ENCODE measurements at places on chromosomes 7 and 10. TPM values are rescaled to one million over a fixed set of nuclear protein-coding genes. Genes with fewer than 3 reads are reported as not detected.
A peak's percentile ranks its signal among the peaks of the same experiment; 100 is the strongest.

CNNM1 gene
- total RNA-seq: 0.24 TPM

CALML3 gene
- total RNA-seq: 144 TPM

DNA sequence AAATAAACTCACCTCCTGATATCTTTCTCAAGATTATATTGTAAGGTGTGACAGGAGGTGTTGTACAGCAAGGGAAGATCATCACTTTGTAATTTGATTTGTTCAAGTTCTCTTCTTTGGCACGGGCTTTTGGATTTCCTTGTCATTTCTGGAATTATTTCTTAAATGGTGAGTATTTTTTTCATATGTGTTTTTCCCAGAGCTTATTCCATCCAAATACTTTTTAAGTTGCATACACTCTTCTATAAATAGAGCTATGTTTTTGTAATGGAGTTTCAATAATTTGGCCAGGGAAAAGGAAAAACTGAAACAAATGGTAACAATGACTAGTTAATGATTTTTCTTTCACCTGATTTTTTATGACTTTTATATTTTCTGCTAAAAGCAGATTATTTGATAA lies 92.5 kb downstream of the CFAP58 start:
- H3K4me3 ChIP-seq: no peak overlapping the region
- H3K27me3 ChIP-seq: peaks cover 2% of the 10 kb centered on the region
- H3K27ac ChIP-seq: no peak overlapping the region
- no peaks in the 10 kb centered on the region for H3K36me3 ChIP-seq
- no peaks in the 10 kb centered on the region for H3K4me1 ChIP-seq

DNA sequence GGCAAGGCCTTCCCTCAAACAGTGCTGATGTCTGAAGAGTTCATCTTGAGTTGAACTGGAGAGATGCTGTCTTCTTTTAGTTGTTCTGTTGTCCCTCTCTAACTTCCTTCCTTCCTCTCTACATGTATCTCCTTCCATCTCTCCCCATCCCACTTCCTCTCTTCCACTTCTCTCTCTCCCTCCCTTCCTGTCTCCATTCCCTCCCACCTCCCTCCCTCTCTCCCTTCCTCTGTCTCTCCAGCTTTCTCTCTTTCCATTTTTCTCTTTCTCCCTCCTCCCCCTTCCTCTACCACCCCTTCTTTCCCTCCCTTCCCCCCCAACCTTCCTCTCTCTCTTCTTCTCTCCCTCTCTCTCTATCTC lies 40.7 kb upstream of the TNS3 start:
- no peak for DNase-seq
- H3K4me1 ChIP-seq: no peaks in the 10 kb centered on the region
- no peak overlapping the region for H3K4me3 ChIP-seq
- H3K36me3 ChIP-seq: no peaks in the 10 kb centered on the region

DNA sequence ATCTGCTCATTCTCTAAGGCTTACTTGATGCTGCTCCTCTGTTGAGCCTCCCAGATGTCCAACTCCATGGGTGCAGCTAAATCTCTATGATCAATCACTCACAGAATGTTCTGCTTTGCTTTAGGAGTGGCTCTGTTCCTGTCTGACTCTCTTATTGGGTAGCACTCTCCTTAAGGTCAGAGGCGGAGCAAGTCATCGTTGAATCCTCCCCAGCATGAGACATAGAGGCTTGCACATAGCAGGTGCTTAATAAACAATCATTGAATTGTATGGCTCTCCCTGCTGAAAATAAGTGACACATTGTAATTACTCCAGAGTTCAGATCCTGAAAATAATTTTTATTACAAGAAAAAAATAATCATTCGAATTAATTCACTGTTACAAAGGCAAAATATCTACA lies 69.7 kb downstream of the NPS start:
- no peak overlapping the region for H3K4me3 ChIP-seq
- no peak for DNase-seq
- no peaks in the 10 kb centered on the region for H3K36me3 ChIP-seq

- H3K4me3 ChIP-seq: no peak overlapping the region
- H3K27me3 ChIP-seq: no peaks in the 10 kb centered on the region
- no peak for DNase-seq
- H3K36me3 ChIP-seq: no peaks in the 10 kb centered on the region
- no peak overlapping the region for H3K27ac ChIP-seq
- no peaks in the 10 kb centered on the region for H3K4me1 ChIP-seq
Observed at GRCh38 chr7:141586878-141587277, 35.7 kb downstream of the AGK start.

GRCh38 chr10:100878291-100878910 lies 34.4 kb upstream of the SLF2 start:
- H3K27ac ChIP-seq: peak overlapping the region; percentile 64
- H3K27me3 ChIP-seq: peaks cover 4% of the 10 kb centered on the region
- no peaks in the 10 kb centered on the region for H3K36me3 ChIP-seq
- H3K4me3 ChIP-seq: no peak overlapping the region

DNA sequence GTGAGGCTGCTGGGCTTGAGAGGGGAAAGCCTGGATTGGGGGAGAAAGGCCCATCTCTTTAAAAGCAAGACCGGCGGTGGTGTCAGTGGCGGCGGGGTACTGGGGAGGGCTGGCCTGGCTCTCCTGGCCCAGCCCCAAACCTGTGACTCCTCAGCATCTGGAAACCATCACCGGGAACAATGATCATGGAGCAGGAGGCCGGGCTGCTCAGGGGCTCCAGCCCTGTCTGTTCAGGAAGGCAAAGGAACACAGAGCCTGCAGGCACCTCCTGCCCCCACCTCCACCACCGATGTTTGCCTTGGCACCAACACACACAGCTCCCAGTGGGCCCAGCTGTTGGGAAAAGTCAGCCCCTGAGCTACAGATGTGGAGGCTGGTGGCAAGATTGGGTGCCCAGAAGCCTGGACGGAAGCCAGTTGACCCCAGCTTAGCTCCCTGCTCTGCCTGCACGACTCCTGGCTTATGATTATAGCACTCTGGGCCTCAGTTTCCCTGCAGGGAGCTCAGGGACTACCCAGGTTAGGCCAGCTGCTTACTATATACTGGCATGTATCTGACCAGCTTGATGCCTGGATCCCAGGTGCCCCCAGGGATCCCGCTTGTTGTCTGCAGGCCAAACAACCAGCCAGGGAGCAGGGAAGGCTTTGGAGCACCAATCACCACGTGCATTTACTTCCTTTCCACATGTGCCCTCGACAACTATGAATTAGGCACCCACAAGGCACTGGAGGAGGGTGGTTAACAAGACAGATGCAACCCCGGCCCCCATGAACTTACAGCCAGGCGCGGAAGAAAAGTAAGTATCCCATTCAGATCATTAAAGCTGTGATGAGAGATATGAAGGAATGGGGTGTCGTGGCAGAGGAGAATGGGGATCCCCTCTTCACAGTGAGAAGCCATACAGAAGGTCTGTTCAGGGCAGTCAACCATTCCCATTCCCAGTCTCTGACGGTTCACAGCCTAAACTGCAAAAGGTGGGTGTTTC lies 37.3 kb downstream of the ZCCHC24 start:
- no peak overlapping the region for H3K4me3 ChIP-seq
- no peak for DNase-seq
- H3K27me3 ChIP-seq: no peaks in the 10 kb centered on the region
- H3K36me3 ChIP-seq: no peaks in the 10 kb centered on the region
- H3K27ac ChIP-seq: no peak overlapping the region

GRCh38 chr7:130903358-130903974 lies 169.5 kb upstream of the KLF14 start:
- no peak overlapping the region for H3K27ac ChIP-seq
- no peaks in the 10 kb centered on the region for H3K4me1 ChIP-seq
- DNase-seq: no peak

- no peaks in the 10 kb centered on the region for H3K27me3 ChIP-seq
- peaks cover 2% of the 10 kb centered on the region for H3K4me1 ChIP-seq
- DNase-seq: no peak
- H3K4me3 ChIP-seq: peak overlapping the region; percentile 56
Observed at GRCh38 chr7:73841689-73842066, 638 bp downstream of the METTL27 start.

DNA sequence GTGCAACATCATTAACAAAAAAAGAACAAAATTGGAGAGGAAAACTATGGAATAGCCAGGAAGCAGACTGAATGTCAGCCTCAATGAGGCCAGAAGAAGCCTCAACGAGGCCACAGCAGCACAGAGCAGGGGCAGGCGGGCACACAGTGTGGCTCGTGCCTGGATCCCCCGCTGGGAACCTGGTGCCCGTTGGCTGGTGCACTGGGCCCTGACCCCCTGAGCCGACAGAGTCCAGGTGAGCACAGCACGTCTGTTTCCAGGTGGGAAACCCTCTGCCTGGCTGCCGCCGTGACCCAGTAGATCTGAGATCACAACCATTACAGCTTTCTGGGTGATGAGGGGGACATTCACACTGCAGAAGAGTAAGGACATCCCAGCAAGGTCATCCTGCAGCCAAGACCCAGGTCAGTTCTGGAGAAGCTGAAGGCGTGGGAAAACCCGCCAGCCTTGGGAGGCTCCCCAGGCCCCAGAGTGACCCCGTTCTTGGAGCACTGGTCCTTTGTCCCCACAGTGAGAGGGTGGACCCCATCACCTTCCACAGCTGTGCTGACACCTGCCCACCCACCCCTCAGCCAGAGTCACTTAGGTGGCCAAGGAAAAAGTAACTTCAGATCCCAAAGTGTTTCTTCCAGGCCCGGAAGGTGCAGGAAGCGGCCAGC lies 222.1 kb downstream of the ADARB2 start:
- H3K27me3 ChIP-seq: no peaks in the 10 kb centered on the region
- no peak overlapping the region for H3K4me3 ChIP-seq
- no peak for DNase-seq
- no peak overlapping the region for H3K27ac ChIP-seq
- no peaks in the 10 kb centered on the region for H3K4me1 ChIP-seq
- H3K36me3 ChIP-seq: no peaks in the 10 kb centered on the region

DNA sequence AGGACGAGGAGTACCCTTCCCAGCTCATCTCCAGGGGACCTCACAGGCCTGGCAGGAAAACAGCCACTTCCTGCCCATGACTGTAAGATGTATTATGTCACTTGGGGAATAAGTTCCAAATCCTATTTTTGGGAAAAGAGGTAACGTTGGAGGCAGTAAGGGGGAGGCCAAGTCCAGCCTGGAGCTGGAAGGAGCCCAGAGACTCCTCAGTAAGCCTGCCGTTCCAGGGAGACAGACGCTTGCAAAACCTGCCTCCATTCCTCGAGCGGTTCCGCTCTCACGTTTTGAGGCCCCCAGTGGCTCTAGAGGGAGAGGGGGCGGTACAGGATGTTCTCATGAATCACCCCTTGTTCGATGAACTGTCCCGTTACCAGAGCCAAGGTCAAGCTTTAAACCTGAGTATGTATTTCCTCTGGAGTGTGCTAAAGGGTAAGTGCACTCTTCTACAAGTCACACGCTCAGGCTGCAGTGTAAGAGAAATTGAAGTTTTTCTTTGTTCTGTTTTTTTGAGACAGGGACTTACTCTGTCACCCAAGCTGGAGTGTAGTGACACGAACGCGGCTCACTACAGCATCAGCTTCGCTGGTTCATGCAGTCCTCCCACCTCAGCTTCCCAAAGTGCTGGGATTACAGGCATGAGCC lies 45.5 kb upstream of the CYTH3 start:
- H3K4me3 ChIP-seq: no peak overlapping the region
- H3K4me1 ChIP-seq: no peaks in the 10 kb centered on the region
- no peak overlapping the region for H3K27ac ChIP-seq
- no peaks in the 10 kb centered on the region for H3K36me3 ChIP-seq
- H3K27me3 ChIP-seq: no peaks in the 10 kb centered on the region
- DNase-seq: no peak

DNA sequence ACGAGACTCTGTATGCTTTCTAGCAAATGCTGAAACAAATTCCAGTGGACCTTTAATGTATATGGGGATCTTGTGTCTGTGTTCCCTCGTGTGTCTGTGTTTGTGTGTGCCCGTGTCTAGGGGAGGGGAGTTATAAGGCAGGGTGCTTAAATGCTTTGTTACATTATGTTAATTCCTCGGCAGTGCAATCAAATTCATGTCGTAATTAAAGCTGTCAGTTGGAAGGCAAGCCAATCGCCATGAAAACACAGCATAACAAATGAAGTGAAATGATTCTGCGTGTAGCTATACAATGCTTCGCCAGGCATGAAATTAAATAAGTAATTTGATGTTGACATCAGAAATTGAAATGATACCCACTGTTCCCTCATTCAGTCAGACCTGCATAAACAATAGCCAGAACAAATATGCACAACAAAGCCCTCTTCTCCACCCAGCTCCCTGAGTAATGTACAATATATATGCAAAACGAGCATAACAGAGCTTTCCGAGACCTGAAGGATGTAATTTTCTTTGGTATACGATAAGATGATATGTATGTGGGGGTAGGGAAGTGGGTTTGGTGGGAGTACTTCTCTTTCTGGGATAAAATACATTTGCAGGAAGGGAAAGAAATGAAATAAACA lies 534.1 kb downstream of the AUTS2 start:
- no peak overlapping the region for H3K4me3 ChIP-seq
- no peaks in the 10 kb centered on the region for H3K4me1 ChIP-seq
- H3K27ac ChIP-seq: no peak overlapping the region

DNA sequence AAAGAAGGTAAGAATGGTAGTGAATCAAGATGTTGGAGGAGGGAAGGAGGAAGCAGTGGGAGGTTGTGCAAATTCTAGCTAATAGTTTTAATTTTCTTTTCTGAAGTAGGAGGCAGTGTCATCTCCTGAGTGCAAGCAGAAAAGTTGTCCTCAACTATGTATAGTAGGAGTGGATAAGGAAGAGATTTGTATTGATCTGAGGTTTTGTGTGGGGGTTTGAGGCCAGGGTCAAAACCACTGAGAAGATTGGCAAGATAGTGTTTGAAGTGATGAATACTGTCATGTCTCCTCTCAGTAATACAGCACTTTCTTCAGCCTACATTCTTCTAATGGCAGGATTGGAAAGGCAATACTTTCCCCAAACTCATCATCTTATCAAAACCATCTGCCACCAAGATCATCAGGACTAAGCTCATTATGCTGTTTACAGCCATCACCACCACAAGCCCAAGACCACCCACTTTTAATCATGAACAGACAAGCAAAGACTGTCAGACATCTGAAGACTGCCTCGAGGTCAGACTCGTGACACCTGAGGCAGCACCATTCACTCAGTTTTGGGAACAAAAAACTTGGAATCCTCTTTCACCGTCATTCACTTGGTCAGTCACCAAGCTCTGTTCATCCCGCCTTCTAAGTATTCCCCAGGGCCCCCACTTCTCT lies 1.5 kb upstream of the MIOS start:
- H3K36me3 ChIP-seq: no peaks in the 10 kb centered on the region
- H3K27me3 ChIP-seq: no peaks in the 10 kb centered on the region
- no peak for DNase-seq

- H3K36me3 ChIP-seq: no peaks in the 10 kb centered on the region
- H3K27me3 ChIP-seq: no peaks in the 10 kb centered on the region
- no peak for DNase-seq
- no peaks in the 10 kb centered on the region for H3K4me1 ChIP-seq
Observed at GRCh38 chr10:33521062-33521461, 186.6 kb upstream of the NRP1 start.

Data from thymus (tissue), 14 donors.